K562 (cell line): ENCODE measurements at places on chromosomes 11 and 22.

GRCh38 chr11:92828556-92828955 lies 140.9 kb upstream of the MTNR1B start:
- DNase-seq = no peak
- no peak overlapping the region for H3K4me3 ChIP-seq
- no peaks in the 10 kb centered on the region for H3K36me3 ChIP-seq
- H3K4me1 ChIP-seq = no peaks in the 10 kb centered on the region
- no peaks in the 10 kb centered on the region for H3K27me3 ChIP-seq

GRCh38 chr11:70397336-70397982 lies 870 bp upstream of the CTTN start:
- H3K36me3 ChIP-seq = peaks cover 51% of the 10 kb centered on the region; the same call in 2 of the 3 replicates
- no peaks in the 10 kb centered on the region for H3K27me3 ChIP-seq
- peak; percentile 55 for DNase-seq
- H3K27ac ChIP-seq = peak overlapping the region; percentile 87
- H3K4me1 ChIP-seq = peaks cover 22% of the 10 kb centered on the region

DNA sequence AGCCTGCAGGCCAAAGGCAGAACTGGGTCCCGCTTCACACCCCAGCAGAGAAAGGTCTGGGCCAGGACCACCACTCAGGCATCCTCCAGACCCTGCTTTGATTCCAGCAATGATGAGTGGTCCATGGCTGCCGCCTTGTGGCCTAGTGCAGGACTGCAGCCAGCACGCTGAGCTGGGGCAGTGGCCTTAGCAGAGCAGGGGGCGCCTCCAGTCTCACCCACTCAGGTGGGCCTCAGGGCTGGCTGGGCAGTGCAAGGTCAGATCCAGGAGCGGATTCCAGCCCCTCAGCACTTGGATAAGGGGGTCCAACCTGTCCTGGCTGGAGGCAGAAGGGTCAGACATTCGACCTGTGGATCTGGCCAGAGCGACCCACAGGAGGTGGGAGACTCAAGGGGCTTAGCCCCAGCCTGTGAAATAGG lies 9.6 kb upstream of the PDE2A start:
- H3K27me3 ChIP-seq = peaks cover 10% of the 10 kb centered on the region; the same call in 1 of the 2 replicates
- peaks cover 38% of the 10 kb centered on the region; the same call in 2 of the 3 replicates for H3K36me3 ChIP-seq
- DNase-seq = peak; percentile 75
- H3K27ac ChIP-seq = no peak overlapping the region

DNA sequence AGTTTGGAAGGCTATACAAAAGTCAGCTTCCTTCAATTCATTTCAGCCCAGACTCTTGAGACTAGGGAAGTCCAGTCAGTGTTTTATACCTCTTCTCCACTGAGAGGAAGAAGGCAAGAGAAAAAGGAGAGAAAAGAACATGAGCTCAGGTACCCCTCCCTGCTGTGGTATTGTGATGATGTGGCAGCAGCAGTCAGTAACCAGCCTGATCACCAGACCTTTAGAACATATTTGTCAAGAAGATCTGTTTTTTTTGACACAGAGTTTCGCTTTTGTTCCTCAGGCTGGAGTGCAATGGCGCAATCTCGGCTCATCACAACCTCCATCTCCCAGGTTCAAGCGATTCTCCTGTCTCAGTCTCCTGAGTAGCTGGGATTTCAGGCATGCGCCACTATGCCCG lies 21.2 kb upstream of the RPS13 start:
- H3K36me3 ChIP-seq = peaks cover 44% of the 10 kb centered on the region; the same call in 2 of the 3 replicates
- H3K4me1 ChIP-seq = no peaks in the 10 kb centered on the region
- no peaks in the 10 kb centered on the region for H3K27me3 ChIP-seq
- no peak for DNase-seq

- H3K27ac ChIP-seq = no peak overlapping the region
- peaks cover 3% of the 10 kb centered on the region; the same call in 1 of the 2 replicates for H3K4me1 ChIP-seq
- no peak for DNase-seq
- no peak overlapping the region for H3K4me3 ChIP-seq
Measured at GRCh38 chr11:27718346-27718862, 18.1 kb upstream of the BDNF start.

GRCh38 chr11:118139578-118139977 lies 13.0 kb downstream of the SCN4B start:
- peaks cover 61% of the 10 kb centered on the region for H3K27me3 ChIP-seq
- no peak overlapping the region for H3K27ac ChIP-seq
- H3K36me3 ChIP-seq = no peaks in the 10 kb centered on the region

DNA sequence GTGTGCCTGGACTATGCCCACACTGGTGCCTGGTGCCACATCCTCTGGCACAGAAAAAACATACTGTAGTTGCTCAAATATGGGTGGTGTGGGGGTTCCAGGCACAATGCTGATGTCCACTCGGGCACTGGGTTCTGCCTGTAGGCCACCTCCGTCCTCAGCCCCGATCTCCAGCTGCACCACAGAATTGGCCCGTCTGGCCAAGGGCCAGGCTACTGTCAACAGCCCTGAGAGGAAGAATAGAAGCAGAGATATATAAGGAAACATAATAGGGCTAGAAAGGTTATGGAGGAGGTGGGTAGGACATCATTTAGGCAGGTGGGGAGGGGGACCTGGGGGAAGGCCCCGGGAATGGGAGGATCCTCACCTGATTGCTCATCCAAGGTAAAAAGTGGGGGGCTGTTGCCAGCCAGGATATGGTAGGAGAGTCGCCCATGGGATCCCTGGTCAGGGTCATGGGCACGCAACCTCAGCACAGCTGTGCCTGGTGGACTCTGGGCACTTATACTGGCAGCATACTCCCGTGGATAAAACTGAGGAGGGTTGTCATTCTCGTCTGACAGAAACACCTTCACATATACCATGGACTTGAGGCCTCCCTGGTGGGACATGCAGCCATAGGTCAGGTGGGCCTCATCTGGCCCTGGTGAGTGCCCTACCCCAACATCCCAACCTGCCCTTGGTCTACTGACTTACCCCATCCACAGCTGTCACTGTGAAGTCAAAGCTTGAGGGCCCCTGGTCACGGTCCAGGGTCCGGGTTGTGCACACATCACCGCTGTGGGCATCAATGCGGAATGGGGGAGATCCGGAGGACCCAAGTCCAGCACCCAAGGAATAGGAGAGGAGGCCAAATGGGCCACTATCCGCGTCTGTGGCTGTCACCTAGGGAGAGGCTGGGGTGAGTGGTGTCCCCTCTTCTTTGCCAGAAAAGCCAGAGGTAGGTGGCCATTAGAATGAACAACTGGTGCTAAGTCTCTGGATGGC lies 14.5 kb upstream of the TPP1 start:
- no peak for DNase-seq

DNA sequence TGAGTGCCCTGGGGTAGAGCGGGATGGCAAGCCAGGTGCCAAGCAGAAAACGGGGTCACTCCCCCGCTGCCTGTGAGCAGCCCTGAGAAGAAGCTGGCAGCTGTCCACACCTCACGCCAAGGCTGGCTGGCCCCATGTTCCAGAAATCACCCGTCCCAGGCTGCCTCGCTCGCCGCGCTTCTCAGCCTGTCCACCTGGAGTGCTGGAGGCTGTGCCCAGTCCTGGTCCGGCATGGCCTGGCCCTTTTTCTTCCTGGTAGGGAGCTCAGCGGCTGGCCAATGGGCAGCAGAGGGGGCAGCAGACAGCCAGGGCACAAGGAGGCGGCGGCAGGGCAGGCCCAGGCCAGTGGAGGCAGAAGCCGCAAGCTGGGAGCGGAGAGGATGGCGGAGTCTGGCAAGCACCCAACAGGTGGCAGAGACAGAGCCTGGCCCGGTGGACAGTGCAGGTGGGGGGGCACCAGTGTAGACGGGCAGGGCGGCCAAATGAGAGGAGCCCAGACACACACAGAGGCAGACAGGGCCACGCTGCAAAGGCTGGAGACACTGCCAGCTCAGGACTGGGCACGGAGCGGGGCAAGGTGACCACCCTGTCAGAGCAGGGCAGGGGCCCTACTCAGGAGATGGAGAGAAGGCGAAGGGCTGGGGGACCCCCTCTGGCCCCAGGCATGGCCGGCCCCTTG lies 37.2 kb upstream of the TH start:
- no peaks in the 10 kb centered on the region for H3K36me3 ChIP-seq
- no peak overlapping the region for H3K27ac ChIP-seq
- H3K27me3 ChIP-seq = peaks cover 17% of the 10 kb centered on the region
- no peak for DNase-seq
- H3K4me1 ChIP-seq = no peaks in the 10 kb centered on the region

DNA sequence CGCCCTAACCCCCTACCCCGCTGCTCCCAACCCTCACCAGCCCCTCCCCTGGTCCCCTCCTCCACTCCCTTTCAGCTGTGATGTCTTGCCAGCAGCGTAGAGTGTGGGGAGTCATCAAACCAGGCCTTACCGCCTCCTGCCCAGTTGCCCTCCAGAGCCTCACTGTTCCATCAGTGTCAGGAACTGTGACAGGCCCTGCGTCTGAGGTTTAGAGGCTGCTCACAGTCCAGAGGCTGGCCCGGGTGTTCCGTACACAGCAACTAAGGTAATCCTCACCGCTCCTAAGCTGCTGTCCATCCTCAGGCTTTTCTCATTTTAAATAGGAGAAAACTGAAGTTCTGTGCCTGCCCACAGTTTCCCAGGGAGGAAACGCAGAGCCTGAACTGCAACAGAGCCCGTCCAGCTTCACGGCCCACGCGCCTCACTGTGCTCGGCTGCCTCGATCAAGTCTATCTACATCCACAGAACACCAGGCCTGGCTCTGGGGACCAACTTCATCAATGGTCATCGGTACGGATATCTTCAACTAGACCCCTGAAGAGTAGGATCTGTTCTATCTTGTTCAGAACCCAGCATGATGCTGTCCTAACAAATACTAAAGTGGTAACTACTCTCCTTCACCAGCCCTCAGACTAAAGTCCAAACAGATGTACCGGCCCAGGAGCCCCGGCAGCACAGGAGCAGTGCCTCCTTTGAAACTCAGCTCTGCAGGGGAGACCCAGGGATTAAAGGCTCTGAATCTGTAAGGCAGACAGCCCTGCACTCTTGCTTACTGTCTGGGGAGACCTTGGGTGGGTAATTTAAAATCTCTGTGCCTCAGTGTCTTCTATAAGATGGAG lies 10.3 kb downstream of the VPS37C start:
- peak overlapping the region; percentile 58; the same call in 1 of the 3 replicates for H3K27ac ChIP-seq
- H3K4me3 ChIP-seq = no peak overlapping the region
- H3K4me1 ChIP-seq = peaks cover 52% of the 10 kb centered on the region
- peaks cover 13% of the 10 kb centered on the region; the same call in 2 of the 3 replicates for H3K36me3 ChIP-seq

- peak within 1 kb of the TSS; percentile 70 for H3K4me3 ChIP-seq
- peaks cover 65% of the 10 kb centered on the region for H3K36me3 ChIP-seq
- DNase-seq = peak; percentile 100
- peaks cover 16% of the 10 kb centered on the region for H3K4me1 ChIP-seq
Measured at GRCh38 chr22:19479355-19480172, at the start of gene CDC45. CDC45 (plus strand) TSS chr22:19479920; CDS start chr22:19479969, 49 bp downstream.

- H3K36me3 ChIP-seq = no peaks in the 10 kb centered on the region
- no peaks in the 10 kb centered on the region for H3K27me3 ChIP-seq
- H3K4me1 ChIP-seq = no peaks in the 10 kb centered on the region
- no peak overlapping the region for H3K4me3 ChIP-seq
Measured at GRCh38 chr11:109695696-109696095, 273.7 kb downstream of the C11orf87 start.

DNA sequence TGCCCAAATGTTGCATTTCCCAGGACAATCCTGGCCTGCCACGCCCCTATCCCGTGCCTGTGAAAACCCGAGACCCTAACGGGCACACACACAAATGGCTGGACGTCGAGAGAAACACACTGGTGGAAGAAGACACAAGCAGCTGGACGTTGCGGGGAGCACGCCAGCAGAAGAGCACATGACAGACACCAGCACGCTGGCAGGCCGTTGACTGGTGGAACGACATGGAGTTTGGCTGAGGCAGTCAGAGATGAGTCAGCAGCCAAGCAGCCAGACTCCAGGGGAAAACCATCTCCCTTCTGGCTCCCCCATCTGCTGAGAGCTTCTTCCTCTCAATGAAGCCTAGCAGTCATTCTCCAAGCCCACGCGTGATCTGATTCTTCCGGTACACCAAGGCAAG lies 606.7 kb upstream of the LRRC4C start:
- H3K27ac ChIP-seq = no peak overlapping the region
- no peaks in the 10 kb centered on the region for H3K27me3 ChIP-seq
- no peak overlapping the region for H3K4me3 ChIP-seq
- H3K36me3 ChIP-seq = no peaks in the 10 kb centered on the region
- H3K4me1 ChIP-seq = no peaks in the 10 kb centered on the region

DNA sequence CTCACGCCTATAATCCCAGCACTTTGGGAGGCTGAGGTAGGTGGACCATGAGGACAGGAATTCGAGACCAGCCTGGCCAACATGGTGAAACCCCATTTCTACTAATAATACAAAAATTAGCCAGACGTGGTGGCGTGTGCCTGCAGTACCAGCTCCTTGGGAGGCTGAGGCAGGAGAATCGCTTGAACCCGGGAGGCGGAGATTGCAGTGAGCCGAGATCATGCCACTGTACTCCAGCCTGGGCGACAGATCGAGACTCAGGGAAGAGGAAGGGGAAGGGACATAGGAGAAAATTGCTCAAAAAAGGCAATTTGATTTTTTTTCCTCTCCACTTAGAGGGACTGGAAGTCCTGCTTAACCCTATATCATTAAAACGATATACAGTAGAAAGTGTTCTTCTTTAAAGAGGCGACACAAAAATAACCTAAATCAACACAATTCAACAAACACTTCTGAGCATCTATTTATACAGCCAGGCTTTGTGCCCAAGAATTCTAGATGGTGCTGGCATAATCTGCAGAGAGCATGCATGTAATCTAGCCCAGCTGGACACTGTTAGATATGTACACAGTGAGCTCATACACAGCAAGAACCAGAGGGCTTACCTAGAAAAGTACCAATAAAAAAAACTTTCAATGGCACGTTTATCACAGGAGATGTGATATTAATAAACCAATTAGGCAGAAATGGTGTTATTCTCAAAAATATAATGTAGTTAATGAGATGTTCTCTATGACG lies 20.9 kb upstream of the DENND5A start:
- no peak for DNase-seq
- H3K27me3 ChIP-seq = no peaks in the 10 kb centered on the region
- no peaks in the 10 kb centered on the region for H3K4me1 ChIP-seq
- H3K4me3 ChIP-seq = no peak overlapping the region
- peaks cover 56% of the 10 kb centered on the region; the same call in 2 of the 3 replicates for H3K36me3 ChIP-seq
- H3K27ac ChIP-seq = no peak overlapping the region

DNA sequence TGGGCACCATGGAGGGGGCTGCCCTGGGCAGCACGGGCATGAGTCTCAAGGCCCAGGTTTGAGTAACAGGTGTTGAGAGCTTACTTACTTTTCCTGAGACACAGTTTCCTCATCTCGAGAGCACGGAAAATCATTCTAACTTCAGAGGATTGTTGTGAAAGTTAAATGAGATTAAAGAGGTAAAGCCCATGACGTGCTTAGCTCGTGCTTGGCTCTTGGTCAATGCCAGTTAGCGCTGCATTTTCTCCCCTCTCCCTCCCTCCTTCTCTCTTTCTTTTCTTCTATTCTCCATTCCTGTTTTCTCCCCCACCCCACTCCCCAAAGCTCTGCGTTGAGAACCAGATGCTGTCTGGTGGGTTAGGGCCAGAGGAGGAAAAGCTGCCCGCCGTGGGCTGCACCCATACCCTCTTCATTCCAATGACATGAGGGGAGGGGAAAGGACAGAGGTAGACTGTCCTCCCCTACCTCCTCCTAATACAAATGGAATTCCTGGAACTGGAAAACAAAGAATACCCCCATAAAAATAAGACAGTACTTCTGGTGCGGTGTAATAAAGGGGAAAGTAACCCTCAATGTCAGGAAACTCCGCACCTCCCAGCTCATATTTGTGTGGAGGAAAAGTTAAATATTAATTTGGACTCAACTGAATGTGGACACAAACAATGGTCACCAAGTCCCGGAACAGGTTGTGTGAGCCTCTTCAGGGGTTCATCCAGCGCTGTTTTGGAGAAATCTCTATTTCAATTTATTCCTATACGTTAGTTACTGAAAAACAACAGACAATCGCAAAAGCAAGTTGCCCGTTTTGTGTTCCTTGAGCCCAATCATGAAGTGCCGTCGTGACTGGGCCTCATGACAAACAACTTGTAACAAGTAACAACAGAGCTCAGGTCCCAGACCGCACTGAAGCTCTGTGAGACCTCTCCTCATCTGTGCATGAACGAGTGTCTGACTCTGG lies 54.8 kb upstream of the B3GAT1 start:
- DNase-seq = no peak
- H3K27me3 ChIP-seq = peaks cover 22% of the 10 kb centered on the region
- no peaks in the 10 kb centered on the region for H3K4me1 ChIP-seq
- H3K36me3 ChIP-seq = no peaks in the 10 kb centered on the region
